ENCODE measurements at places on chromosomes 2 and 18. TPM values are rescaled to one million over a fixed set of nuclear protein-coding genes. Genes with fewer than 3 reads are reported as not detected.

The CCDC141 gene
- not detected for total RNA-seq

The C2orf92 gene
- total RNA-seq = 11.2 TPM

The MAP2 gene
- 71.1 TPM for total RNA-seq

The MRPL30 gene
- 50.1 TPM for total RNA-seq

The GPD2 gene
- 67.8 TPM for total RNA-seq

DNA sequence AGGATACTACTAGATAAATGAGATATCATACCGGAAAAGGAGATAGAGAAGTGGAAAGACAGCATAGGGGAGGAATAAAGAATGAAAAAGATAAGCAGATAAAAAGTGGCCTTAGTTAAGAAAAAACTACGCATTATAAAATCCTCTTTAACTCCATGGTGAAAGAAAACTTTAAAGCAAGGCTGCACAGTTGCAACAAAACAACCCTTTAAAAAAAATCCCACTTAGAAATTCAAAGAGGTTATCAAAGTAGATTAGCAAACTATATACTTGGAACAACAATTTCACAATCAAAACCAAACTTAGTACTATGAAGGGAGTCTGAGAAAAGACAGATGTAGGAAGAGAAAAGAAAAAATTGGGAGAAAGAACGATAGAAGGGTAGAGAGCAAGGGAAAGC is 133.4 kb upstream of the OSR1 start:
- H3K4me3 ChIP-seq = no peak overlapping the region
- H3K36me3 ChIP-seq = peaks cover 5% of the 10 kb centered on the region
- no peak for DNase-seq
- no peak overlapping the region for H3K27ac ChIP-seq
- H3K4me1 ChIP-seq = peaks cover 18% of the 10 kb centered on the region

- H3K4me3 ChIP-seq = no peak overlapping the region
- no peak overlapping the region for H3K27ac ChIP-seq
- peaks cover 17% of the 10 kb centered on the region for H3K4me1 ChIP-seq
- H3K27me3 ChIP-seq = no peaks in the 10 kb centered on the region
- H3K36me3 ChIP-seq = no peaks in the 10 kb centered on the region
Observed at GRCh38 chr2:199228887-199229819, 228.6 kb downstream of the SATB2 start.

GRCh38 chr2:1603059-1603458 is 141.3 kb downstream of the PXDN start:
- no peak overlapping the region for H3K27ac ChIP-seq
- no peak overlapping the region for H3K4me3 ChIP-seq

- no peaks in the 10 kb centered on the region for H3K27me3 ChIP-seq
- H3K27ac ChIP-seq = no peak overlapping the region
- peak; percentile 69 for DNase-seq
Observed at GRCh38 chr2:42450136-42450535, 43.6 kb downstream of the KCNG3 start.

All from PC-9 (cell line).